ENCODE measurements at places on chromosomes 11 and 22.

- DNase-seq: peak; percentile 37
Observed at GRCh38 chr11:62025487-62026105, 58.2 kb upstream of the FTH1 start.

- no peak for DNase-seq
Observed at GRCh38 chr11:21948876-21949275, 244.0 kb upstream of the ANO5 start.

- DNase-seq: no peak
Observed at GRCh38 chr11:76216536-76217325, 10.4 kb upstream of the WNT11 start.

GRCh38 chr11:36101466-36101865, 157.6 kb downstream of the LDLRAD3 start:
- no peak for DNase-seq

DNA sequence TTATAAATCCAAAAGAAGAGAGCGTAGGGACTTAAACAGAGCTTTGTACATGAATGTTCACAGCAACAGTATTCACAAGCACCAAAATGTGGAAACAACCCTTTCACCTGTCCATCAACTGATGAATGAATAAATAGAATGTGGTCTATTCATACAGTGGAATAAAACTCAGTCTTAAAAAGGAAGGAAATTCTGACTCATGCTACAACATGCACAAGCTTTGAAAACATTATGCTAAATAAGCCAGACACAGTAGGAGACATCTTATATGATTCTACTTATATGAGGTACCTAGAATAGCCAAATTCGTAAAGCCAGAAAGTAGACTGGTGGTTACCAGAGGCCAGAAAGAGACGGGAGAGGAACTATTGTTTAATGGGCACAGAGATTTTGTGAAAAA, 74.3 kb downstream of the SHANK2 start:
- DNase-seq: no peak

- DNase-seq: no peak
Observed at GRCh38 chr22:37983860-37984791, at the start of gene SOX10. Gene SOX10 (minus strand): TSS chr22:37984555. CDS start chr22:37983784, 771 bp downstream.

DNA sequence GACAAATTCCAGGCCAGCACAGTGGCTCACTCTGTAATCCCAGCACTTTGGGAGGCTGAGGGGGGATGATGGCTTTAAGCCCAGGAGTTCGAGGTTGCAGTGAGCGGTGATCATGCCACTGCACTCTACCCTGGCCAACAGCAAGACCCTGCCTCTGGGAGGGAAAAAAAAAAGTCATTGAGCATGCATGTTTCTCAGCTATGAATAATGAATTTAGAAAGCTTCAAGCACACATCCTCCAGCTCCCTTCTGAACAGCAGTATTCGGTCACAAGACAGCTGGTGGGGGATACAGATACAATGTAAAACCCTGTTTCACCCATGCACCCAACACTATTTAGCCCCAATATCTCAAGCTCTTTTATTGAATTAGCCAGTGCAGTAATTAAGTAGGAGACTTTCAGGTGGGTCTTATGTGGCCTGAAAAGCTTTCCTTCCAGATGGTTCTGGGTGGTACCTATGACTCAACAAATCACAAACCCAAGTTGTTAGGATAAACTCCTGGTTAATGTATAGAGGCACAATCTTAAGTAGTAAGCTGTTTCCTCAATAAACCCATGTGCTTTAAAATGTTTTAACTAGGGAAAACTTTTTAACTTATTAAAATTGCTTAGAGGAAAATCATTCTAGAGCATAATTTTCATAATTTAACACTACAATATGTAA, 13.4 kb downstream of the PRDM10 start:
- DNase-seq: no peak

- peak; percentile 65 for DNase-seq
Observed at GRCh38 chr11:118488480-118489109, 38.7 kb upstream of the TTC36 start.

DNA sequence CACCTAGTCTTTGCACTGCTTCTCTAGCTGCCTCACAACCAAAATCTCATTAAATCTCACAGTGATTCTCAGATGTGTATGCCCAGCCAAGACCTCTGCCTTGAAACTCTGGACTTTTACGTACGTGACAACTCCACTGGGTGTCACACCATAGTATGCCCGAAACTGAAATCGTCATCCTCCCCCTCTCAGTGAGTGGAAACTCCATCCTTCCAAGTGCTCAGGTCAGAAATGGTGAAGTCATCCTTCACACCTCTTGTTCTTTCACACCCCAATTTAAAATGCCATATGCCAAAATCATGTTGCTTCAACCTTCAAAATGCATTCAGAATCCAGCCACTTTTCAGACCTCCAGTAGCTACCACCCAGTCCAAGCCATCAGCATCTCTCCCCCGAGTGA, 42.5 kb downstream of the SFI1 start:
- DNase-seq: no peak

DNA sequence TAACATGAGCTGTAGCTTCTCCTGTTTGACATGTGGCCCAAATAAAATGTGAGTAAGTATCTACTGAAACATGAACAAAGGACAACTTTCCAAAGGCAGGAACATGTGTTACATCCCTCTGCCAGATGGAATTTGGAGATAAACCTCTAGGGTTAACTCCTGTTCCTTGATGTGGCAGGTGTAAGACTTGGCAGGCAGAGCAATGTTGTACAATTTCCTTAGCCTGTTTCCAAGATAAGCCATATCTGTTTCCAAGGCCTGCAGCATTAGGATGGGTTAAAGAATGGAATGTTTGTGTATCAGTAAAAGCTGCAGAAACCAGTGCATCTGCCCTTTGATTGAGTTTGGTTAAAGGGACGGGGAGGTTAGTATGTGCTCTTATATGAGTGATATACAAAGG, 8.8 kb upstream of the DNAJB13 start:
- DNase-seq: no peak

All from stimulated activated CD4-positive, alpha-beta T cell treated with anti-CD3 and anti-CD28 coated beads, Interleukin-15, amount 100 ng/mL, for 48 hours (primary cell).